Fibroblast of pulmonary artery (primary cell): ENCODE measurements at places on chromosomes 13 and 19.

DNA sequence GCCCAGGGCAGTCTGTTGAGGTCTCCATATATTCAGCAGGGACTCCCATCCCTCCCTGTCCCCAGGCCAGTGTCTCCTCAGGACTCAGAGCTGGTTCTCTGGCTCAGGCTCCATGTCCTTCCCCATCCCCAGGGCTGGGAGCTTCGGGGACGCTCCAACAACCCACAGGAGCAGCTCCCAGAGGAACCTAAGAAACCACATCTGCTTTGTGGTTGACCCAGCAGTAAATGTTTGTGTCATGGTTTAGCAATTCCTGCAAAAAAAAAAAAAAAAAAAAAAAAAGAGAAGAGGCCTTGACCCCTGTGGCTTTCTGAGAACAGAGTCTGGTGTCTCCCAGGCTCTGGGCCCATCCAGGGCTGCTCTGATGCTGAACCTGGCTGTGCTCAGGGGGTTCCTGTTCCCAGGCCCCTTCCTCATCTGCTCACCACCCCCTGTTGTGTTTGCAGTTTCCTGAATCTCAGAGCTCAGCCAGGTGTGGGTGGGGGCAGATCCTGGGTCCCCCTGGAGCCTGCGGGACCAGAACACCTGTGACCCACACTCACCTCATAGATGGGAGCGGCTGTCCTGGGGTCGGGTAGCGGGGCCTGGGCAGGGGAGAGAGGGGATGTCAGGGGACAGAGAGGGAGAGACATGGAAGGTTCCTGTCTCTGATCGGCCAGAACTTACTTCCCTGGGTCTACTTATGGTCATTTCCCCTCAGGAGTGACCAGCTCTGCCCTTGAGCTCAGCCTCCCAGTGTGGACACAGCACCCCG lies 25.2 kb upstream of the CEACAM1 start:
- peak; percentile 58 for DNase-seq

DNA sequence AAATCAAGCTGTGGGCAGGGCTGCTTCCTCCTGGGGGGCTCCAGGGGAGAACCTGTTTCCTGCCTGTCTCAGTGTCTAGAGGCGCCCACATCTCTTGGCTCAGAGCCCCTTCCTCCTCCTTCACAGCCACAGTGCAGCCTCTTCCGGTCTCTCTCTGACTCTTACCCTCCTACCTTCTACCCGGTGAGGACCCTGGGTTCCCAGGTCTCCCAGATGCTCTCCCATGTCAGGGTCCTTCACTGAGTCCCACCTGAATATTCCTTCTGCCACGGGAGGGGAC lies 153.1 kb downstream of the KDM4B start:
- DNase-seq: no peak

DNA sequence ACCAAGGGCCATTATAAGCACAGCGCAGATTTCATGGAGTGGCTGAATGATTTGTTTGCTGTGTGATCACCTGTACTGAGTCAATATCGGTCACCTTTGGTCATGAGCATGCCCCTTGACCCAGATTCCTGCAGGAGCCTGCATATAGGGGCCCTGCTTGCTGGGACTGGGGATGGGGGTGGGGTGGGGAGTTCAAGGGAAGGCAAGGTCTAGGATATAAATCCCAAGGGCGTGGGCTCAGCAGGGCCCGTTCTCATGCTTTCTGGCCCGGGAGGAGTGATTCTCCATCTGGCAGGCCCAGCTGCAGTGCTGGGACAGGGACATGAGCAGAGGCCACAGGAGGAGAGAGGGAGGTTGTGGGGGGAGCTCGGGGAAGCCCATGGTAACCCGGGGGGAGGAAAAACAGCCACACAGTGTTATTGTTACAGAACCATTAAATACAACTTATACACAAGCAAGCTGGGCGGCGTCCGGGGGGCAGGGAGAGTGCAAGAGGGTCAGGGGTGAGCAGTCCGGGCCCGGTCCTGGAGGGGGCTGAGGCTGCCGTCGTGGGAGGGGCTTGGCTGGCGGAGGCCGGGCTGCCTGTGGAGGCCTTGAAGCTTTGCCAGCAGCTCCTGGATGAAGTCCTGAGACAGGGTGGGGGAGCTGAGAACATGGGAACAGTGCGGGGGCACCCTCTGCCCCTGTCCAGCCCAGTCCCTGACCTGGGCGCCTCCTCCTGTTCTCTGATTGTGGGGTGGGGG lies 5.2 kb downstream of the PPP1R14A start:
- peak; percentile 75 for DNase-seq

DNA sequence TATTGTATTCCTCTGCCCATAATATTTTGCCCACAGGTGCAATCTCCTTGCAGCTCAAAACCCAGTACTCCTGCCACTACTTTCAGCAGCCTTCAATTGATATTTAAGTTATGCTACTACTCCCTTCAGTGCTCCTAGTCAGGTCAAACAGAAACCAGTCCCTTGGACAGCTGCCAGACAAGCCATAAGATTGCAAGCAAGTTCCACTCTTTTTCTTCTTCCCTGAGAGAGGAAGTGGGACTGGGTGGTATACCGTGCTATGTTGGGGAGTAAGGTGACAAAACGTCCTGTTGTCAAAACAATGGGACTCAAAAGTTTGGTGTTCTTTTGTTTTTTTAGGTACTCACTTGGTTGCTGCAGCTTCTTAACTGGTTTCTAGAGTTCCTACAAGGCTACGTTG lies 63.1 kb upstream of the FRY start:
- DNase-seq: peak; percentile 64

GRCh38 chr19:8938576-8938975 lies 71.6 kb downstream of the MUC16 start:
- no peak for DNase-seq

GRCh38 chr13:29143847-29144246 lies 323.7 kb downstream of the MTUS2 start:
- no peak for DNase-seq

DNA sequence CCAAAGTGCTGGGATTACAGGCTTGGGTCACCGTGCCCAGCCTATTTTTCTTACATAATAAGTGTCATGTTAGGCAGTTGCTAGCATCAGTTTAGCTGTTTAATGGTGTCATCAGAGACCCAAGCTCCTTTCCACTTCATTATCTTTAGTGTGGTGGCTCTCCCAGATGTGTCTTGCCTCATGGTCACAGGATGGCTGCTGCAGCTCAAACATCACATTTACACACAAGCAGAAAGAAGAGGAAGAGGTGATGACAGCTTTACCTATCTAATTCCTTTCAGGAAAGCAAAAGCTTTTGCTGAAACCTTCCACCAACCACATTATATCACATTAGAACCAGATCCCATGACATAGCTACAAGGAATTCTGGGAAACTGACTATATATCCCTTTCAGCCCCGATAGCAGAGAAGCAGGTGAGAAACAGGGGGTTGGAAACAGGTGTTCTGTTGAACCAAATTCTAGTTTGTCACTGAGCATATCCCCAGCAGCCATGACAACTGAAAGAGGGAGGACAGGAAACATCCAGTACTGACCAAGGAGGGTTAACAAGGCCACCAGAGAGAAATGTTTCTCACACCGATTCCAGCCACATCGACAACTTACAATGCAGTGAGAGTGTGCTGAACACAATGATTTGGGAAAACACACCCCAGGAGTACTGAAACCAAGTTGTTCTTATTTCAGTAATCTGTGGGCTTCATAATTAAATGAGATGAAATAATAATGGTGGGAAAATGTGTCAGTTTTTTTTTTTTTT lies 617.0 kb downstream of the UQCRFS1 start:
- DNase-seq: no peak

- DNase-seq: peak; percentile 87
Measured at GRCh38 chr19:35154525-35155406, at the start of gene FXYD5. Gene FXYD5 (plus strand): TSS chr19:35154735. CDS start chr19:35155551, 816 bp downstream.

- peak; percentile 41 for DNase-seq
Measured at GRCh38 chr13:114219392-114219791, 15.3 kb upstream of the CDC16 start.

DNA sequence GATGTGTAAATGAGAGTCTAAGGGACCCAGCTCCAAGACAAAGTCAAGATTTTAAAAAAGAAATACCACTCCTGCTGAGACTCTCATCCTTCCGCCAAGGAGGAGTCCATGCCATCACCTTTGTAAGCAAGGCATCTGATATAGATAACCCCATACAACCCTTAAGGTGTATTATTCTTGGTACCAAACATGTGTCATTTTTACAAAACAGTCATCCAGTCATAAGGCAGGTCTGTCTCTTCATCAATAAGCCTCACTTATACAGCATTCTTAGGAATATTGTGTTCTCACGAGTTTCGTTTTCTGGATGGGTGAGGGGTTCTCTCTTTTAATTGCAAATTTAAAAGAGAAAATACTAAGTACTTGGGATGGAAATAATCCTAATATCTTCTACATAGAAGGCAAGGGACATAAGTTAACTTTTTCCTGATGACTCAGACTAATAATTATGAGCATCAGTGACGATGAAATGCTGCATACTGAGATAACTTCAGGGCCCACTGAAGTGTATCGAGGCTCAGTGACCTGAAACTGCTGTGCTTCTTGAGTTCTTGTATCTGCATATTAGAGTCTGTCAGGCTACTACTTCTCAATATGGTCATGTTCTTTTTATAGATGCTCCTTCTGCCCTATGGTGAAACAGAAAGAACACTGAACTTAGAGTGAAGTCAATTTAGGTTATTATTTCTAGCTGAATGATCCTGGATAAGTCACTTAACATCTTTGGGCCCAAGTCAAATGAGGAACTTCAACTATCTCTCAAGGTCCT lies 166.6 kb downstream of the KLF12 start:
- DNase-seq: no peak

DNA sequence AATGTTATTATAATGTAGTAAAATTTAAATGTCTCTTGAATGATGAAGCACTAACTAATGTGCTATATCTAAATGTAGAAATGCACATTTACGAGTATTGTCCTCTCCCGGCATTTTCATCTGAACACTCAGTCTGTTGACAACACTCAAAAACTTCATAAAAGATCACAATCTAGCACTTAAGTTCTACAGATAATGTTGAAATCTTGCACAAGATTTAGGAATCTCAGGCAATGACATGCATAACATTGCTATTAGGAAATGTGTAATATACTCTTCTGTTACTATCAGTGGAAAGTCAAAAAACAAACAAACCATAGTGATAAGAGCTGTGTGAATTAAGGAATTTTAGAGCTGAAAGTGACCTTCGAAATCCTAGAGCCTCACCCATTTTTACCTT lies 37.5 kb upstream of the XPO4 start:
- DNase-seq: peak; percentile 60
